Activated CD8-positive, alpha-beta memory T cell treated with anti-CD3 and anti-CD28 coated beads for 24 hours (primary cell): ENCODE measurements at places on chromosomes 2 and 18.

GRCh38 chr2:210818473-210818872 lies 262.1 kb downstream of the CPS1 start:
- DNase-seq: no peak

GRCh38 chr2:64524604-64525316 lies 632 bp downstream of the AFTPH start:
- DNase-seq: peak; percentile 76

DNA sequence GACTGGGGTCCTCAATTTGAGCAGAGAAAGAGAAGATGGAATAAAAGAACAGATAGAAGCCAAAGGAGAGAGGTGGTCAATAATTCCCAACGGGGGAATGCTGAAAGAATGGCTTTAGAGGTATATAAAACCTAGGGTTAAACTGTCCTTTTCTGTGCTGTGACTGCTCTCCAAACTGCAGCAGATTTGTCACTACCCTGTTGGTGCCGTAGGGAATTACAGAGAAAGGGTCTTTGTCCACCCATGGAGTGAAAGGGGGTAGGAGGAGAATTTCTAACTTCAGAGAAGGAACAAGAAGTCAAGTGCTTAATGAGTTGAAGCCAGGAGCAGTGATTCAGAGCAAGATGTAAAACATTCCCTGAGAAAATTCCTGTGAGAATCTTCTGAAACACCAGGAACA lies 486.5 kb downstream of the NUP35 start:
- DNase-seq: no peak

GRCh38 chr2:13480057-13480456 lies 763.3 kb downstream of the TRIB2 start:
- DNase-seq: no peak

- no peak for DNase-seq
Measured at GRCh38 chr2:191860760-191861466, 14.0 kb upstream of the CAVIN2 start.

DNA sequence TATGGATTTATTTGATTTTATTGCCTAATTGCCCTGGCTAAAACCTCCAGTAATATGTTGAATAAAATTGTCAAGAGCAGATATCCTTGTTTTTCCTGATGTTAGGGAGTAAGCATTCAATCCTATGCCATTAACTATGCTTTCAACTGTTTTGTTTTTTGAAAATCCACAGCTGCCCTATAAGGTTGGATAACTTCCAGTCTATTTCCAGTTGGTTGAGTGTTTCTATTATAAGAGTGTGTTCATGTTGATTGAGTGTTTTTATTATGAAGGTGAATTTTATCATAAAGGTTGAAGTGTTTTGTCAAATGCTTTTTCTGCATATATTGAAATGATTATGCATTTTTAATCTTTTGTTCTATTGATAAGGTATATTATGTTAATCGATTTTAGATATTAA lies 149.9 kb upstream of the SCN7A start:
- DNase-seq: no peak

- DNase-seq: no peak
Measured at GRCh38 chr2:123771928-123772632, 253.0 kb upstream of the CNTNAP5 start.

GRCh38 chr2:53127061-53127650 lies 640.4 kb upstream of the CHAC2 start:
- no peak for DNase-seq

- DNase-seq: no peak
Measured at GRCh38 chr2:239918749-239919148, 106.4 kb downstream of the NDUFA10 start.
